ENCODE measurements at places on chromosomes 7 and 10.

DNA sequence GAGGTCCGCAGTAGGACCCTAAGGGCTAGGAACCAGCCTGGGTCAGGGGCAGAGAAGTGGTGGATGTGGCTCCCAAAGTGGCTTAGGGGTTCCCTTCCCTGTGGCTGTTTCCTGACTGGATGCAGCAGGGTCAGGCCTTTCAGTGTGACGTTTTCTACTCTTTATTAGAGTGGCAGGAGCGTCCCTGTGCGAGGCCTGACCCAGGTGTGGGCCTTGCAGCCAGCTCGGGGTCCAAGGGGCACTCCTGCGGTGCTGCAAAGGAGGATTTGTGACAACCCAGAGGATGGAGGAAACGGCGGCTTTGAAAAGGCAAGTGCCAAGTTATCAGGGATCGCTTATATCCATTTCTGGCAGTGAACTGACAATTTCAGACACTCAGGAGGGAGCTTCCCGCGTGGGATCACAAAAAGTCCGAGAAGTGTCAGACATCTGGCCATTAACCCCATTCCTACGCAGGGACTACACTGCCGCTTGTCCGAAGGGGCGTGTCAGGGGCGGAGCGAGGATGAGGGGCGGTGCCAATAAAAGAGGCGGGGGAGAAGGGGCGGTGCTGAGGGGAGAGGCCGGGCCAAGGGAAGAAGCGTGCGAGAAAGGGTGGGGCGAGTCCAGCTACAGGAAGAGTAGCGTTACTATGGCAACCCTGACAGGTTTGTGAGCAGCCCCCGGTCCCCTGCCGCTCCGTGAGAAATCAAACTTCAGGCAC lies 98.8 kb upstream of the ZNF722 start:
- H3K27me3 ChIP-seq, result no peaks in the 10 kb centered on the region
- H3K27ac ChIP-seq, result no peak overlapping the region
- no peaks in the 10 kb centered on the region for H3K4me1 ChIP-seq
- H3K36me3 ChIP-seq, result no peaks in the 10 kb centered on the region

- H3K27me3 ChIP-seq, result no peaks in the 10 kb centered on the region
- H3K4me3 ChIP-seq, result no peak overlapping the region
- H3K27ac ChIP-seq, result no peak overlapping the region
- no peak for DNase-seq
- peaks cover 95% of the 10 kb centered on the region for H3K36me3 ChIP-seq
Measured at GRCh38 chr7:6148724-6149360, 117.7 kb downstream of the ANKRD61 start.

GRCh38 chr7:36928311-36928710 lies 204.0 kb upstream of the AOAH start:
- H3K27ac ChIP-seq, result no peak overlapping the region
- no peak overlapping the region for H3K4me3 ChIP-seq
- H3K4me1 ChIP-seq, result no peaks in the 10 kb centered on the region
- no peak for DNase-seq
- no peaks in the 10 kb centered on the region for H3K27me3 ChIP-seq

DNA sequence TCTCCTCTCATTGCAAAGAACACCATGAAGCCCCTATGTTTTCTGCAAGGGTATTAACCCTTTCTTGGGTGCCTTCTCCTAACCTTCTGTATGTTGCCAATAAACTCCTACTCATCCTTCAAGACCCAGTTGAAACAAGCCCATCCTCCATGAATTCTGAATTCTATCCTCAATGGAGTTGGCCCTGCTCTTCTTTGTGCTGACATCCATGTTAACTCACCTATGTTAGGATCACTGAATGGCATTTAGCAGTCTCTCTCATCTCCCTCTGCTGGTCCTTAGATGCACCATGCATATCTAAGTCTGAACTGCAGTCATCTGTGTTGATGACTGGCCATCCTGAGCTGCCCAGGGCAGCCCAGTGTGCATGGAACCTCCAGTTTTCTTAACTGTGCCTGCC lies 129.8 kb downstream of the BUB3 start:
- no peak overlapping the region for H3K27ac ChIP-seq
- no peaks in the 10 kb centered on the region for H3K4me1 ChIP-seq
- no peaks in the 10 kb centered on the region for H3K36me3 ChIP-seq
- no peak for DNase-seq
- H3K27me3 ChIP-seq, result no peaks in the 10 kb centered on the region

DNA sequence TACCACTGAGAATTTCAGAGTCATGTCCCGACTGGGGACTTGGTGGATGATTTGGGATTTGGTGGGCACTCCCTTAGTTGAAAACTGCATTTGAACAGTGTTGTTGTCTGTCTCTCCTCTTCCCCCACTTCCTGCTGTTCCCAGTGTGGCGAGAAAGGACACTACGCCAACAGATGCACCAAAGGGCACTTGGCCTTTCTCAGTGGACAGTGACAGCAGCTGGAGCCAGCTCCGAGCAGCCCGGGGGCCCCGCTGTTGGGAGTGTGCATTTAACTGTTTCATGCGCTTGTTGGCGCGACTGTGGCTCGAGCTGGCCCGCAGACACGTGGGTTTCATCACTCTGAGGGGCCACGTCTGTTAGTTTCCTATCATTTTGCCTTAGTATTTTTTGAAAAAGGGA lies 9.7 kb downstream of the ATP5MF start:
- DNase-seq, result no peak
- H3K27ac ChIP-seq, result no peak overlapping the region
- no peak overlapping the region for H3K4me3 ChIP-seq
- no peaks in the 10 kb centered on the region for H3K27me3 ChIP-seq
- H3K4me1 ChIP-seq, result no peaks in the 10 kb centered on the region

- H3K27me3 ChIP-seq, result 0 out of 2 replicates have a peak, but pooled peaks cover 2% of the 10 kb centered on the region
- H3K4me3 ChIP-seq, result no peak overlapping the region
Measured at GRCh38 chr7:37265006-37265405, 183.7 kb downstream of the ELMO1 start.
